ENCODE measurements at places on chromosomes 3 and 15.

DNA sequence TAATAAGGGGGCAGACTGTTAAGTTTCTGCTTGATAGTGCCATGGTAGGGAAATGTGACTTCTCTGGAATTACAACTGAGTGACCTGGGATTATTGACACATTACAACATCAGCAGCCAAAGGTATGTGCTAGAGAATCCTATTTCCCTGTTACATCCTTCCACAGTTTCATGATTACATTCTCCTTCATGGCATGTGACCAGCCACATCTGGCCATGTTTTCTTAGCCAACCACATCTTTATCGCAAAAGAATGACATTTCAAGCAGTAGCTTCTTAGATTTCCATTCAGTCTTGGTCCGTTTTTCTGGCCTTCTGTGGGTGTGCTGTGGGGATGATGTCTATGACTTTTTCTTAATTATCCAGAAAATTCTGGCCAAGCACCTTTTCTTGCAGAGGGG lies 45.4 kb upstream of the CTDSPL start:
- no peak for DNase-seq

DNA sequence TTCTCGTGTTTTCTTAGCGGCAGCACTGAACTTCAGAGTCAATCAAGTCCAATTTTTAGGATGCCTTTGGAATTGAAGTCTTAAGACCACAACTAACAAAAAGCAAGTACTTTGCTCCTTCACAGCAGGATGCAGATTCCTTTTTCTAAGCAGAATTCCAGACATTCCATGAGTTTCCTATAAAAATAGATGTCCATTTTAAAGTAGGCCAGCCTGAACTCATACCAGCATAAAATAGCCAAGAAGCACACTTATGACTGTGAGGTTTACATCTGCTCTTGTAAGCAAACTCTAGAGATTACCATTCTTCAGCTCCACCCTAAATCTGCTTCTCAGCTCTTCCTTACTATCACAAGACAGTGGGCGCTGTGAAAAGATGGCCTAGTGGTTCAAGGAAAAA lies 85.8 kb downstream of the THBS1 start:
- DNase-seq, result no peak

DNA sequence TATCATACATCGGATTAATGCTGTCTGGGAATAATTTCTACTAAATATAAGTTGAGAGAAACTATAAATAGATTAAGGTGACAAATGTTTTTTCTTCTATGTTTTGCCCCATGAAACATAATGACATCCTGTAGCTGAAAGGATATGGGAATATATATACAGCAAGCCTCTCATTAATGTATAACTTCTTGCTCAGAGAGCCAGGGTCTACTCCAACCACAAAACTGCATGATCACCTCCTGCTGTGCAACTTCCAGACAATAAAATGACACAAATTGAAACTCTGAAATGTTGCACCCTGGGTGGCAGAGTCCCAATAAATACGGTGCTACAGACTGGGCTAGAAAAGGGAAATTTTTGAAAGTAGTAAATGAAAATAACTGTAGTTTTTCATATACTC lies 571.9 kb upstream of the CBLB start:
- DNase-seq, result no peak

DNA sequence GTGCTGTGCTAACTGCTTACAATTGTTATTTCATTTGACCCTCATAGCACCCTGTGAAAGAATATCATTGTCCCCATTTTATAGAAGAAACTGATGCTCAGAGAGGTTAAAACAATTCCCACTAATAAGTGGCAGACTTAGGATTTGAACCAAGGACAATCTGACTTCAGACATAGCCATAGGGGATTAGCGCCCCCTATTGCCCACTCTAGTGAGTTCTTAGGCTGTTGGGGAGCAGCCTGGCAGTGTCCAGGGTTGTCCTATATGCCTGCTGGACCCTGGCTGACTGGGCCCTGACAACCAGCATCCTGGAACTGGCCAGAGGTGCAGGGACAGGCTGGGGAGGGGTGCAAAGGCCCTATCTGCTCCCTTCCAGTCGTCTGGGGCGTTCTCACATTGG lies 15.4 kb downstream of the DPH3 start:
- DNase-seq, result no peak

DNA sequence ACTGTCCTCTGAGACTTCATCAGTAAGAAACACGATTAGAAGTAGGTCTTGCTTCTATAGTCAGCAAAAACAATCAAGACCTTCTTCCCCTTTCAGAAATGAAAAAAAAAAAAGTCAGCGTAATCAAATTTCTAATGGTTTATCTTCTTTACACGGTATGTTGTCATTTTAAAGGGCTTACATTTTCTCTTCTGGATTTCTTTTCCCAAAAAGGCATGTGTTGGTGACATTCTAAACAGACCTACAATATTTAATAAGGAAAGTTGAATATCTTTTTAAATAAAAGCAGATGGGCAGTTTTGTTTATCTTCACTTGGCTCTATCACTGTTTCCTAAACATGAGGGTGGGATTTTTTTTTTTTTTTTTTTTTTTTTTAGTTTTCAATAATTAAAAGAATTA lies 197.3 kb upstream of the ADAMTS9 start:
- no peak for DNase-seq

GRCh38 chr3:140165781-140166180 lies 230.8 kb downstream of the CLSTN2 start:
- no peak for DNase-seq

- peak; percentile 53 for DNase-seq
Measured at GRCh38 chr3:193788189-193788991, 195.4 kb downstream of the OPA1 start.

GRCh38 chr15:80247320-80247719 lies 4.7 kb downstream of the CTXND1 start:
- no peak for DNase-seq

- peak; percentile 75 for DNase-seq
Measured at GRCh38 chr15:78638658-78639314, 2.2 kb downstream of the CHRNB4 start.

DNA sequence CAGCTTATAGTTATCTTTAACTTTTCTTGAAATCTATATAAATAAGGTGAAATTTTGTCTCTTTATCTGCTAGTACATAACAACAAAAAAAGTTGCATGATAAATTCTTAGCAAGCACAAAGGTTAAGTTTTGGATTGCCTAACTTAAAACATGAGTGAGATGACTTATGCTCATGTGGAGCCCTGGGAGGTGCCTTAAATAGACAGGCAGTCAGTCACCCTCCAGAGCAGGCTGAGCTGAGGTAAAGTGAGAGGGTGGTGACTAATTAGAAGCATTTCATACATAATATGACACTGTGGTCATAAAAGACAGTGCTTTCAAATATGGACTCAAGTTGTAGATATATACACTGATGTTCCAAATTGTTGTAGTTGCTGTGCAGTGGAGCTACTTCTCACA lies 14.6 kb upstream of the MME start:
- DNase-seq, result no peak

- DNase-seq, result no peak
Measured at GRCh38 chr3:64290161-64290560, 64.9 kb upstream of the PRICKLE2 start.

DNA sequence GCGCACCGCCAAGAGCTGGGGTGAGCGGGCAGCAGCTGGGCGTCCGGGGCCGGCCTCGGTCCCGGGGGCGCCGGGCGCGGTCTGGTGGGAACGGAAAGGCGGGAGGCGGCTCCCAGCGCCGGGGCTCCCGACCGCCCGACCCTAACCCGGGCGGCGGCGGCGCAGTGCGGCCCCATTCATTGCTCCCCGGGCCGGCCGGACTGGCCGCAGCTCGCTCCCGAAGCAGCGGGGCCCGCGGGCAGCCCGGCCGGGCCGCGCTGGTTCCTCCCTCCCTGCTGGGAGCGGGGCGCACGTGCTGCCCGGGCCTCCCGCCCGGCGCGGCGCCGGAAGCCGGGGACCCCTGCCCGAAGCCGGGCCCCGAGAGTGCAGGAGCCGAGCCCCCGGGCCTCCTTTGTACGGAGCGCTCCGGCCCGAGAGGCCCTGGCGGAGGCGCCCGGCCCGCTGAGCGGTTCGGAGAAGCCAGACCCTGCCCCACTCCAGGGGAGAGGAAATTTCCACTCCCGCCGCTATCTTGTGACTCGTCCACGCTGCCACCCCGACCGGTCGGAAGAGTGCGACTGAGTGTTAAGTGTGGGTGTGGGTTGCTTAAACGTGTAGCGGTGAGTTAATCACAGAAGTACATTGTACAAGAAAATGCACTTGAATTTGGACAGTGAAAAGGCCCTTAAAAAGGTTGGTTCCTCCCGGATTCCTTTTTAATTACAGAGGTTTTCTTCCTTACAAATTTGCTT lies 613 bp downstream of the ATP1B3 start:
- peak; percentile 33 for DNase-seq

GRCh38 chr3:16929311-16929710 lies 44.6 kb downstream of the PLCL2 start:
- DNase-seq, result no peak

DNA sequence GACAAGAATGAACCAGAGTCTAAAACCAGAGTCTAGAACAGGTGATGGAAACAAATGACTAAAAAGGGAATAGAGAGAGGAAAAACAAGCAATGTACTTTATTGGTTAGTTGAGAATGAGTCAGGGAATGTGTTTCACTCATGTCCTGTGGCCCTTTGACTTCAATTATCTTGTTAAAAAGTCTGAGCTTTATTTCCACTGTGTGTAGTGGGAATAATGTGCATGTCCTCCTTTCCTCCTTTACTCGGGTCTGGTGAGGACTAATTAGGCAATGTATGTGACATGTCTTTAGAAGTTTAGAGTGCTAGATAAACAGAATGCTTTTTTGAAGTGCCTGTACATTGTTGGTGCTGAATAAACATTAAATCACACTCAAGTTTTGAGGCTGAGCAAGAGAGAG lies 21.3 kb downstream of the LSAMP start:
- no peak for DNase-seq

DNA sequence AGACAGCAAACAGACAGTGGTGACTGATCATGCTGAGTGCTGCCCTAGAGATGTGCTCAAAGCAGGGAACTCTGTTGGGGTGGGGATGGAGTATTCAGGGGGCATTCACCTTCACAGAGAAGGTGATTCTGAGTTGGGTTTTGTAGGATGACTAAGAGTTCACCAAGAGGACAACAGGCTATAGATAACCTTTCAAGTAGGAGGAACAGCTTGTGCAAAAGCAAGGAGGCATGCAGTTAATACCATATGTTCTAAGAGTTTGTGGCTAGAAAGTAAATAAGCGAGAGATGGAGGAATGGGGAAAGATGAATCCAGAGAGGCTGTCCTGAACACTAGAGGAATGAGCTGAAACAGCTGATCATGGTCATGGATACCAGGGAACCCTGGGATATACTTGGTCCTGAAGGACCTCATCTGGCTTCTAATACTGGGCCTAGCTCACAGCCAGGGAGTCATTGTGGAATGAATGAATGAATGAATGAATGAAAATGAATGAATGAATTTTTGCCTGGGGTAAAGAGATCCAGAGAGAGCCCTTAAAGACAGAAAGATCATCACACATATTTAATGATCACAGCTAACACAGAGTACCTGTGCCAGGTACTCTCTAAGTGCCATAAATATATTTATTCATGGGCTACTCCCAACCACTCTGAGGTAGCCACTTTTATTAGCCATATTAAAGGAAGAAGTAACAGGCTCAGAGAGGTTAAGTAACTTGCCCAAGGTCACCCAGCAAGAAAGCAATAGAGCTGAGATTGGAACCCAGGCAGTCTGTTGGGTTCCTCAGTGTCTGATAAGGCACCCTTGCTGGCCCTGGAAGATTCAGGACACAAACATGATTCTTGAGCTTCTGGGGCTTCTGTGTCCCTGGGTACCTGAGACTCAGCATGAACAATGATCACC lies 22.0 kb downstream of the SMAD6 start:
- DNase-seq, result no peak

DNA sequence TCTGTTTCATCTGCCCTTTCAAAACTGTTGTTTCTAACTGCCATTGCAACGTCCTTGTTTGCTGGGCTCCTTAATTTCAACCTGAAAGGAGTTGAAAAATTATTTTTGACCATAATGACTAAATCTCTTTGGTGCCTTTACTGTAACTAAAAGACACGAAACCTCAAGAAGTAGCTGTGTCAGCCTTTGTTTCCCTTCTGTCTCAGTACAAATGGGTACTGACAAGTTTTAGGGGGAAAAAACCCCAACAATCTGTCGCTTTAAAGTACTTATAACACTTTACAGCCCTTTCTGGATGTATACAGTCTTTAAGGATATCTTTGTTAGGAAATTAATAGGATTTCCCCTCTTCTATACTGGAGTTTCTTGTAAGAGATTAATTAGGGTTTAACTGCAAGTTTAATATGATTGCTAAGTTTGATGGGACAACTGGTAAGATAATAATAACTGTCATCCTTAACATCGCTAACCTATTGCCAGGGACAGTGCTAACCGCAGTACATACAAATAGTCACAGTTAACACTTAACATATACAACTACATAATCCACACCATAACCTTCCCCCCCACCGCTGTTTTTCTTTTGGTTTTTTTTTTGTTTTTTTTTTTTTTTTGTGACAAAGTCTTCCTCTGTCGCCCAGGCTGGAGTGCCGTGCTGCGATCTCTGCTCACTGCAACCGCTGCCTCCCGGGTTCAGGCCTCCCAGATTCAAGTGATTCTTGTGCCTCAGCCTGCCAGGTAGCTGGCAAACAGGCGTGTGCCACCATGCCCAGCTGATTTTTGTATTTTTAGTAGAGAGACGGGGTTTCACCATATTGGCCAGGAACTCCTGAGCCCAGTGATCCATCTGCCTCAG lies 1.7 kb downstream of the GXYLT2 start:
- DNase-seq, result no peak

DNA sequence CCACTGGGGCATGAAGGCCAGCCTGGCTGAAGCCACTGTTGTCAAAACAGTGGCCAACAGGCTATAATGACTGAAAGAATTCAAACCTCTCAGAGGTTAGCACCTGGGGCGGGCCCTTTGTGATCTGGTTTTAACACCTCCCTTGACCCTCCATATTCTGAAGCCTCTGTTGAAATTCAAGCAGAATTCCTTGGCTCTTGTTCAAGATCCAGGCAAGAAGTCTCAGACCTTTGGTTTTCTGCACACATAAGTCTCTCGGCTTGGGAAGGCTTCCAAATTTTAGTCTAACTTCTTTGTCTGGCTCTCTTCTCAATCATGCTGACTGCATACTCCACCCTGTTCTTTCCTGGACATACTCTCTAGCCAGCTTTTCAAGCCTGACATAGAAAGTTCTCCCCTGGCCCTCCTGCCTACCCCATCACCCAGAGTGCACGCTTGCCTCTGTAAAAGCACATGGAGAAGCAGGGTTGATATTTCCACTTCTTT lies 144.5 kb downstream of the PDZRN3 start:
- DNase-seq, result no peak

DNA sequence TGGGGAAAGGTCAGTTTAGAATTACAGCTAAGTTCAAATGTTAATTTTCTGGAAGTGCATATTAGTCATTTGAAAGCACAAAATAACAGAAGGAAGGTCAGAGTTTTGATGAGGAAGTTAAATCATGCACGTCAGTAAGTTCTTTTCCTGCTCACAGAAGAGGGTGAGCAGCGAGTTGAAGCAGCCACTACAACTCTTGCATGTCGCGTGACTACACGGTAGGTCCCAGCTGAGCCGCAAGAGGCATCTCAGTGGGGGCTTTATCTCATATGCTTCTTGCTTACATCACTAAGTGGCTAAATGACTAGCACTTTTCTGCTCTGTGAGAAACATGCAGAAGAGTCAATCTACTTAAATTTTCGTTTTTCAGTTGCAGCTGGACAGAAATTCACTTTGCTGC lies 21.3 kb upstream of the SEC62 start:
- no peak for DNase-seq

Data from NCI-H2081 (cell line).